ENCODE measurements at places on chromosomes 1 and 21. TPM values are rescaled to one million over a fixed set of nuclear protein-coding genes. Genes with fewer than 3 reads are reported as not detected.

- DNase-seq: no peak
Measured at GRCh38 chr1:165871311-165872067, 44.1 kb downstream of the UCK2 start.

- DNase-seq: no peak
Measured at GRCh38 chr1:208709981-208710380, 465.8 kb upstream of the PLXNA2 start.

DNA sequence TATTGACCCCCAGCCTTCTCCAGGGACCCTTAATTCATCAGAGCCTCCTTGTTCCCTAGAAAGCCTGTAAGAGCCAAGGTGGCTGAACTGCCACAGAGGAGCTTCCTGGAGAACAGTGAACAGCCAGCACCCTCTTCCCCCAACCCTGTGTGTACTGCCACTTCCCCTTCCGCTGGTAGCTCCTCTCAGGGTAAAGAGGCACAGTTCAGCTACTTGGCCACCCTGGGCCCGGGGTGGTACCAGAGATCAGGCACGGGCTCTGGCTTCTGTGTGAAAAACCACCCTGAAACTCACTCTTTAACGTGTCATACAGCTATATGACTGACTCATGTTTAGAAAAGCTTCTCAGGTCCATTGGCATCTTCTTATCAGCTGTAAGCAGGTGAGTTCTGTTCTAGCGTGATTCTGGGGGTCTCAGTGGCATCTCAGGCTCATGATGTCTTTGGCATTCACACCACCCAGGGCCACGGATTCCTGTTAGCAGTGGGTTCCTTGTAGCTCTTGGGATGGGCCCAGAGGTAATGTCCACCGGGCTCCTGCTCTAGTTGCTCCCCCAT is 22.4 kb downstream of the ARMH1 start:
- DNase-seq: no peak

DNA sequence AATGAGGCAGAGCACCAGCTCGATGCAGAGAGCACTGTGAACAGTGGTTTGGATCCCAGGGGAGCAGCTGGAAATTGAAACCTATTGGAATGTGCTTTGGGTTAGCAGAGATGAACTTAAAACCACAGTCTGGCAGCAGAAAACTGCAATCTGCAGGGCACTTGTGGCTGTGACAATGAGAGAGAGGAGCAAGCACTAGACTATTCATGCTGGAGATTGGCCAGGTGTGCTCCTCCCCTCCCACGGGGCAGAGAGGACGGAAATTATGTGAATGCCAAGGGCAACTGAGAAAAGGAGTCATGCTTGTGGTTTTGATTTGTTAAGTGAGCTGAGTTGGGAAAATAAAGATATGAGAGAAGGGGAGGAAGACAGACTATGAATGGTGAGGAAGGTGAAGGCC is 38.1 kb downstream of the HSD3B2 start:
- peak; percentile 60 for DNase-seq

ZBTB8OS gene
- 36.0 TPM for total RNA-seq

SEC16B gene
- 2.0 TPM for total RNA-seq

DNA sequence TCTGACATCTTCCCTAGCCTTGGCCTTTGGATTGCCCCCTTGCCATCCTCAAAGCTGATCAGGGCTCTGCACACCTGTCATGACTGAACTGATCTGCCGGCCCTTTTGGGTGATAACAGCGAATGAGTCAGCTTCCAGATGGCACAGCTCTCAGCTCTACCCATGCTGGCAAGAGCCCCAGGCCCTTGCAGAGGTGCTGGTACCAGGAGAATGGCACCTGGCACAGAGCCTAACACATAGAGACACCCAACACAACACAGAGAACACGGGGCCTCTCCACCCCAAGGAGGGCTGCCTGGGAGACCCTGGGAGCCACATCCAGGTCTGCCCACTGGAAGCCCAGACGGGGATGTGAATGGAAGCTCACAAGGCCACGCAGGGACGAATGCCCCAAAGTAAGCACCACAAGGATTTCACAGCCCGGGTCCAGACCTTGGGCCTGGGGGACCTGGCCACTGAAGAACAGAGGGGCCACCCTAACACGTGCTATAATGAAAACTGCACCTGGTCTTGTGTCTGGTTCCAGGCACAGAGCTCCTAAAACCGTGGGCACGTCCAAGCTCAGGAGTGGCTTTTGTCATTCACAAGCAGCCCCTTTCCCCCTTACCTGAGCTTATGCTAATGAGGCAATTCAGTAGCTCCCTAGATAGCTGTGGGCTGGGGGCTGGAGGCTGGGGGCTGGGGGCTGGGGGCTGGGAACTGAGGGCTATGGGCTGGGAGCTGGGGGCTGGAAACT is 160.5 kb downstream of the NPHP4 start:
- DNase-seq: no peak

GRCh38 chr1:37478890-37479254 is 4.5 kb downstream of the ZC3H12A start:
- DNase-seq: no peak

ADPRS gene
- 43.1 TPM for total RNA-seq

- no peak for DNase-seq
Measured at GRCh38 chr1:25003457-25004190, 73.5 kb upstream of the RUNX3 start.

GRCh38 chr21:34072145-34073031 is 990 bp upstream of the MRPS6 start:
- DNase-seq: no peak

- DNase-seq: no peak
Measured at GRCh38 chr1:54013393-54014008, 4.5 kb downstream of the LDLRAD1 start.

GRCh38 chr1:89104687-89105086 is 21.2 kb downstream of the GBP2 start:
- DNase-seq: no peak

IPO9 gene
- total RNA-seq: 67.3 TPM

AMY2A gene
- total RNA-seq: not detected

SLC25A34 gene
- 1.7 TPM for total RNA-seq

DNA sequence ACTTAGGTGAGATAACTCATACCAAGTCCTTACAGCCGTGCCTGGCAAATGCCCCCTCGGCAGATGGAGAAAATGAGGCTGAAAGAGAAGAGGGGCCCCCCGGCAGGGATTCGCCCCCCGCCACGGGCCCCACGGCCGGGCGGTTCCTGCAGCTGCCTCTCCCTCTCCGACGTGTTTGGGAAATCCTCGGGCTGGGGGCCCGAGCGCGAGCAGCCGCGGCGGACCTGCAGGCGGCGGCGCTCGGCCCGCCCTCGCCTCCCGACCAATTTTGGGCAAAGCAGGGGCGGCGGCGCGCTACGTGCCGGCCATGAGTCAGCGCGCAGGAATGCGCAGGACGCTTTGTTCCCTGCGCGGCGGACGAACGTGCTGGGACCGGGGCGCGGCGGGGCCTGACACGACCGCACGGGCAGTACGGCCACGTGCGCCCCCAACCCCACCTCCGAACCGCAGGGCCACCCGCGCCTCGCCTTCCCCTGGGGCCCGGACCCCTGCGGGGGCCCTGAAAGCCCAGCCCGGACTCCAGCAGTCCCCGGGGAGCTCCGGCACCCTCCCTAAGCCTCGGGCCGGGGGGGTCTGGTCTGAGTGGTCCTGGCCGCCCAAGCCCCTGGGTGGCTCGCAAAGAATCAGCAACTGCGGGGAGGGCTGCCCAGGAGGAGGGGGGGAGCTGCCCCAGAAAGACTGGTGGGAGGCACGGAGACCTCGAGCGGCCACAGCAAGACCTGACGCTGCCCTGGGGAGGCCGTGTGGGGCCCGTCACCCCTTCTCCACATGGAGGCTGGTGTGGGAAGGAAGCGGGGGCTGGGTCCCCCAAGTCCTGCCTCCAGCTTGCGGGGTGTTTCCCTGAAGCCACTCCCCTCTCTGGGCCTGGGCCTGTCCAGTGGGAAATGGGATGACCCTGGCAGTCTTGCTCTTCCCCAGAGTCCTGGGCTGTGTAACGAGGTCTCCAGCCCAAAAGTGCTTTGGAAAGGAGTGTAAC is 11.9 kb upstream of the EDN2 start:
- DNase-seq: peak; percentile 82

Data from PC-9 (cell line).